Epithelial cell of esophagus (primary cell): ENCODE measurements at places on chromosomes 12 and 14.
A peak's percentile ranks its signal among the peaks of the same experiment; 100 is the strongest.

GRCh38 chr14:99805757-99806439 lies 12.7 kb downstream of the EML1 start:
- DNase-seq, result no peak

DNA sequence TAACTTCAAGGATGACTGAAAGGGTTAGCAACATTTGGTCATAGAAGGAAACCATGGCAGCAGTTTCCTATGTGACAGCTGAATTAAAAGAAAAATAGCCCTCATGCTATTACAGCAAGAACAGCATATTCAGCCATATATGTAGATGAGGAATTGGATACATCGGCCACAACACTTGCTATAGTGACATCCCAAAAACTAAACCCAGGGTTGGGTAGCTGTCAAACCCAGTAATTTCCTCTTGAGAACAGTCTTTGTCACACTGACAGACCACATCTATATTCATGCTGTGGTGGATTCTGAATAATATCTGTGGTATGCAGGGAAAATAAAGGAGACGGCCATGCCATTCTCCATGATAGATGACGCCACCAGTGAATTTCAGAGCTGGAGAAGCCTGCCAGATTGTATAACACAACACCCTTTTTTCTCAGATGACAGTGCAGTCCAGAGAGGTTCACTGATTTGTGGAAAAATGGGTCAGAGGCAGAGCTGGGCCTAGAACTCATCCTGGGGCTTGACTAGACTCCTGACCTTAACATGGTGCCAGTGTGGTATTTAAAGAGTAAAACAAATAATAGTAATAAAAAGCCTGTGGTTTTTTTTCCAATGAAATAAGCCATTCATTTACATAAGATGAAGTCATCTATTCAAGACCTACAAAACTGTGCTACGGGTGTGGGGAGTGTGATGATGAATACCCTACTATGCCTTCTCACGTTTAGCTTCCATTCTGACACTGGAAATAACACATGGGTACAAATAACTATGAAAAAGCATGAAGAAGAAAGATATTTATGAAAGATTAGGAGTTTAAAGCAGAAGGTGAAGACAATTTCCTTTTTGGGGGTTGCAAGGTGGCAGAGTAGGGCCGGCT lies 32.3 kb downstream of the EFCAB11 start:
- peak; percentile 91 for DNase-seq

DNA sequence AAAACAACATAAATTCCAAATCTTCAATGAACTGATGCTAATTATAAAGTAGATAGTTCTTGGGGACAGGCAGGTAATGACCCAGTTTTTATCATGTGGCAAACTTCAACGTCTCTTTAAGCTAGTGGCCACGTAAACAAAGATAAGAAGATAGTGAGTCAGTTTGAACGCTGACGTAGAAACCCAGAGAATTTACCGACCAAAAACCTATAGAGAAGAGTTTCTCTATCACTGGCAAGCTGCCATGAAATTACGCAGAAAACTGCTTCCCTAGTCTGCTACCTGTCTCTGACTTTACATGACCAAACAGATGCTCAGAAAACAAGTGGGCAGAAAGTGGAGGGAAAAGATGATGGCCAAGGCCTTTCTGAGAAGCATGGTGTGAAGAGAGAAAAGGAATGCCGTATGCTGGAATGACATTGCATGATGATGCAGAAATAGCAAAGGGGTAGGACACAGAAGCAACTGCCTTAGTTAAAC lies 136.3 kb downstream of the ITPR2 start:
- DNase-seq, result no peak

DNA sequence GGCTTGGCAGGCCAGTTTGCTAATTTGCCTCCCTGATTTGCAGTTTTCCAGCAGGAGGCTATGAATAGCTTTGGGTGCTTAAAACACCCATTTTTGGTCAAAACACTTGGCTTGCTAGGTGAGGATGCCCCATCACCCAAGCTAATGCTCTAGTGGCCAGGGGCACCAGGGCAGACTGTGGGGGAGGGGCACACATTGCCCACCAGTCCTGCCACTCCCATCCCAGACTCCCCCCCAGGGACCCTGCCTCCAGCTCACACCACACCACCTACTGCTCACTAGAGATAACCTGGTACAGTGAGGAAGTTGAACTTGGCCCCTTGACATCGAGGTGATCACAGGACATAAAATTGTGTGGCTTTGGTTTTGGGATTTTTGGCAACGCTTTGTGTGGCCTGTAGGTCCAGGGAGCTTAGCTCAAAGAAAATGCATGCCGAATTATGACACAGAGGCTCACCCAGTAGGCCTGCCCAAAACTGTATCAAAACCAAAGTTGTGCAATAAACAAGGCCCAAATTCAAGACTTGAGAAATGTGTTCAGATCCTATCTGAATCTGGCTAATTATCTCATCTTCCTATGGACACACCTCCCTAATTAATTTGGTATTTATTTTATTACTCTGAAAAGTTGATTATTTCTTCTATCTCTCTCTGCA lies 4.3 kb downstream of the NUAK1 start:
- DNase-seq, result no peak

DNA sequence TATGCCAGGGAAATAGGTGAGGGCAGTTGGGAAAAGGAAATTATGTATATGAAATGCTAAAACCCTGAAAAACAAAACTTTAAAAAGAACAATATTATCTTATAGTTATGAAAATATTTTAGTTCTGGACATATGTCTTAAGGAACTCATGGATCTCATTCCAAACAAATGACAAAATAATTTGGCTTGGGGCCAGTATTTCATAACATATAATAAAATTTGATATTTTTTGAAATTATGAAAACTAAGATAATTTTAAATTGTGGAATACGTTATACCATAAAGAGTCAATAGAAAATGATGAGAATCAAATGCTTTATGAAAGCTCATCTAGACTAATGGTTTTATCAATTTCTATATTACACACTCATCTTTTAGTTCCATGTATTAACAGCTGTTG lies 173.8 kb upstream of the DCN start:
- DNase-seq, result no peak

- no peak for DNase-seq
Measured at GRCh38 chr12:106644335-106645073, 61.7 kb downstream of the RFX4 start.

- no peak for DNase-seq
Measured at GRCh38 chr12:12474471-12474928, 88.2 kb downstream of the DUSP16 start.

- DNase-seq, result peak; percentile 88
Measured at GRCh38 chr14:32259368-32260013, 56.4 kb upstream of the RNU6-8 start.
